Glomerular endothelial cell (primary cell): ENCODE measurements at places on chromosomes 3 and 15. TPM values are rescaled to one million over a fixed set of nuclear protein-coding genes. Genes with fewer than 3 reads are reported as not detected.

Gene TMEM158
- total RNA-seq: 13.8 and 16.5 TPM in 2 replicates

DNA sequence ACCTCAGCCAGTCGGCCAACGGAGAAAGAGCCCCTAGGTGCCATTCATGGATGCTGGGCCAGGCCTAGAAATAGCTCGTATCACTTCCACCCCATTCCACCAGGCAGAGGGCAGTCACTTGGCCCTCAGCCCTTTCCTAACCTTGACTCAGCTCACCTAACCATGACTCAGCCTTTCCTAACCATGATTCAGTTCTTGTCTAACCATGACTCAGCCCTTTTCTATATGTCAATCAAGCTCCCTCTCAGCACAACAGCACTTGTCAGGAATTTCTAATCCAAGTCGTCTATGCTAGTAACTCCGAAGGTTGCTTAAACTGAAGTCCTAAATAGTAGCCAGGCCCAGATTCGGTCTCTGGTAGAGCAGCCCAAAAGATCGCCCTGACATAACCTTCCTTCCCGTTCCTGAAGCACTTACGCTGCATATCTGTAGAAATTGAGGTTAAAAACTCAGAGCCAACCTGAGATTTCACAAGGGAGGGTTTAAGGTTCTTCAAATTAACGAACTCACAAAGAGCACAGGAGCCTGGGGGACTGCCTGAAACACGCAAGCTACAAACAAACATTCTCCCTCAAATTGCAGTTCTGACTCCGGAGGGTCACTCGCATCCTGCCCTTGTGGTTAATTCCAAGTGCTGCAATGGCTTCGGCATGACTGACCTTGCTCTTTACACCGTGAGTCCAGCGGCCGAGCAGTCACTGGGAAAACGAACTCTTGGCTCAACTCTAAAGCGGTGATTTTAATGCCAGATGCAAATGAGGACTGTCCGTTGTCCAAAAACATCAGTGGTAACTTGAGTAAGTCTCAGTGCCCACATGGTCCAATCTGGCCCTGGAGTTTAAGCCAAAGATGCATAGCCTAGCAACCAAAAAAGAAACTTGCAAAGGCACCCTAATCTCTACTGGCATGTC, 99.9 kb downstream of the ADAMTS17 start:
- DNase-seq: no peak

GRCh38 chr3:55604402-55604801, 117.3 kb upstream of the WNT5A start:
- no peak for DNase-seq

DNA sequence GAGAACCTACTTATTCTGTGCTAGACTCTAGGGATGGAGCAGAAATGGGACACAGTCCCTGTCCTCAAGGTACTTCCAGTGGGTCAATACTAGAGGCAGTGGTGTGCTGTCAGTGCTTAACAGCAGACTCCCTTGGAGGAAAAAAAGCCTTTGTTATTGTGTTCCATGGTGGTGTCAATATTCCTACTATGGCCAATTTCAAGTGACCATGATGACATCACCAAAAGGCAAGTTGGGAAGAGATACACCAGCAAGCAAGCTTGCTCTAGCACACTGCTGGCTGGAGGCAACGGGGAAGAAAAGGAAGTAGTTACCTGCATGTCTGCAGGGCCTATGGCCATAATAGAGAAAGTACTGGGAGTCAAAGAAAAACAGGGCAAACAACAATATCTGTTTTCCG, 89.6 kb upstream of the ETV5 start:
- no peak for DNase-seq

GRCh38 chr3:21894459-21895340, 143.7 kb upstream of the ZNF385D start:
- DNase-seq: no peak
